Activated CD4-positive, CD25-positive, alpha-beta regulatory T cell (primary cell): ENCODE measurements at places on chromosomes 2 and 18.

- no peak for DNase-seq
These were observed 53.4 kb downstream of the ZNF638 start for GRCh38 chr2:71385012-71385411.

GRCh38 chr2:147297820-147298219 lies 547.0 kb upstream of the ACVR2A start:
- DNase-seq = no peak

- DNase-seq = no peak
These were observed 3.8 kb upstream of the GCC2 start for GRCh38 chr2:108444941-108445840.

DNA sequence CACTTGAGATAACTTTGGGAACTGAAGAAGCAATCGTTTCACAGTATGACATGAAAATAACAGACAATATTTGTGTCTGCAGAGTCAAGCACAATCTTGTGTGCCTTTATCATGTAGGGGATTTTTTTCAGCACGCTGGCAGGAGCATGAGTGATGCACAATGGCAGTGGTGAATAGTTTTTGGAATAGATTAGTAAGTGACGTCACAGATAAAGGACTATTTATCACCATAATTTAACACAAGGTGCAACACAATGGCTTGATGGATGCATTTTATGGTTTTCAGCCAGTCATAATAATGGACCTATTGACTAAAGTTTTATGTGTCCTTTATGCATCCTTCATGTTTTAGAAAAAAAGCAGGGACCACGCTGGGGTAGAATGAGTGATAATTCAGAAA lies 559.8 kb upstream of the FANCL start:
- no peak for DNase-seq

GRCh38 chr2:11652553-11652952 lies 17.4 kb downstream of the NTSR2 start:
- DNase-seq = no peak

GRCh38 chr2:195330513-195330956 lies 326.5 kb upstream of the SLC39A10 start:
- DNase-seq = no peak

GRCh38 chr2:156800065-156800653 lies 364.0 kb downstream of the GPD2 start:
- DNase-seq = no peak

GRCh38 chr2:234861841-234862735 lies 89.7 kb upstream of the SH3BP4 start:
- DNase-seq = no peak

- DNase-seq = no peak
These were observed 50.3 kb upstream of the RGPD4 start for GRCh38 chr2:107776362-107776761.

DNA sequence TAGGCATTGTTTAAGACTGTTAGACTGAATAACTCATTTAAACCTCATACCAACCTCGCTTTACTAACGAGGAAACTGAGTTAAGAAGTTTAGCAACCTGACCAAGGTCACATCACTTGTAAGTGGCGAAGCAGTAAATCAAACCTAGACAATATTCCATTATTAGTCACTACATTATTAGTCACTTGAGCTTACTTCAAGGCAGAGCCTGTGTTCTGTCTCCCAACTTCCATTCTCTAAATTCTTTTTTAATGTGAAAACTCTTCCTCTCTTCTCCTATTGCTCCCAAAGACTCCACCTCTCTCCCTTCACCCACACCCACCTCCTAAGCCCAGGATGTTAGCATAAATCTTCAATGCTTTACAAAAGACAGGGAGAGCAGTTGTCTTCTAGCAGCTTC lies 156.5 kb downstream of the ARL6IP6 start:
- DNase-seq = no peak

DNA sequence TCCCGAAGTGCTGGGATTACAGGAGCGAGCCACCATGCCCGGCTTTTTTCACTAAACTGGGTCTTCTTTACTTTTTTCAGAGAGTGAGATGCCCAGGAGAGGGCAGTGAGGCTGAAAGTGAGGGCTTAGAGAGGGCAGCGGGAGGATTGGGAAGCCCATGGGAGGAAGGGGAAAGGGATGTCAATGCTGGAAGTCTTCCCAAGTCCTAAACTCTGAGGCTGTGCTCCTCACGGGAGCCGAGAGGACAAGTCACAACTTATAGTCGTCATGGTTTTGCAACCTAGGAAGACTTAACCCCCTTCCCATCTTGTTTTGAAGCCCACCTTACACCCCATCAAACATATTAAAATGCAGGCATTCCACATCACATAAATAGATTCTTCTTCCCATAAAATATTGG lies 15.1 kb upstream of the MEP1B start:
- DNase-seq = no peak

DNA sequence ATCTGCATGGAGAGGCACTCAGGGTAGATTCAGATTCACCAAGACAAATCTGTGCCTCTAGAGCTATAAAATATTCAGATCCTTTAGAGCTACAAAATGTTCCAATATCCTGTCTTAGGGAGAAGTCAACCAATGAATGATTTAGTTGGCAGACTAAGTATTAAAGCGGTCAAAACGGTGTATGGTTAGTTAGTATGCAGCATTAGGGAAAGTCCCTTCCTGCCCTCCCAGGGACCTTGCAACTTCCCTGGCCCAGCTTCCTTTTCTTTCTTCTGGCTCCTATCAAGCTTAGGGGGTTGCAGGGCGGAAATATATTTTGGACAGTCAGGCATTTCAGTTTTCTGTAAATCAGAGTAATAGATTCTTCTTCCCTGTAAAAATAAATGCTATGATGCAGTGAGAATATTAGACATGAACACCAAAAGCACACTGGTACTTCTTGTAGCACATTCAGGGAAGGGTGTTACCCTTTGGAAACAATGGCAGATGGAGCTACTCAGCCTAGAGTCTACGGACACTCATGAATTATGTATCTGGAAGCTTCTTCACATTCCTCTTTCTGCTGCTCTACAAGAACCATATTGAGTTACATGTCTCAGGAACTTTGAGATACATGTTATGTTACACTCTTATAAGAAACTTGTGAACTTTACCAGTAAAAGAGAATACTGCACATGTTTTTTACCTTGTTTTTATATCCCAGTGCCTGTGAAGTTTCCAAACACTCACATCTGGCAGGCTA lies 45.7 kb downstream of the CCDC93 start:
- no peak for DNase-seq

GRCh38 chr2:3535794-3536681 lies 16.7 kb upstream of the ADI1 start:
- no peak for DNase-seq

- no peak for DNase-seq
These were observed 45.5 kb downstream of the AAK1 start for GRCh38 chr2:69597843-69598610.

DNA sequence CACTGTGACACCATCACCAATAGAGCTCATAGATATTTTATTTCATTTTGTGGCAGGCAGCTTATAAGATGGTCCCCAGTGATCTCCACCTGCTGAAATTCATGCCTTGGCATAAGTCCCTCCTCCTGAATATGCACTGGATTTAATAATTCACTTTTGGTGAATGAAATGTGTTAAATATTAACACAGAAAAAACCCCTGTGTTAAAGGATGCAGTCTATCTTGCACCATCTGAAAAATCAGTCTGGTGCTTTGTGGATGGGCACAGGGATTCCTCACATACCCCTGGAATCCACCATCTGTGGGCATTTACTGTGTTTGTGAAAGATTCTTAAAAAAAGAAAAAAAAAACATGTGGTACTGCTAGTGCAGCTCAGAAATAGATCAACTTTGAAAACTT lies 26.1 kb upstream of the WIPF1 start:
- DNase-seq = no peak

GRCh38 chr2:206289391-206289790 lies 14.9 kb downstream of the ZDBF2 start:
- DNase-seq = no peak

DNA sequence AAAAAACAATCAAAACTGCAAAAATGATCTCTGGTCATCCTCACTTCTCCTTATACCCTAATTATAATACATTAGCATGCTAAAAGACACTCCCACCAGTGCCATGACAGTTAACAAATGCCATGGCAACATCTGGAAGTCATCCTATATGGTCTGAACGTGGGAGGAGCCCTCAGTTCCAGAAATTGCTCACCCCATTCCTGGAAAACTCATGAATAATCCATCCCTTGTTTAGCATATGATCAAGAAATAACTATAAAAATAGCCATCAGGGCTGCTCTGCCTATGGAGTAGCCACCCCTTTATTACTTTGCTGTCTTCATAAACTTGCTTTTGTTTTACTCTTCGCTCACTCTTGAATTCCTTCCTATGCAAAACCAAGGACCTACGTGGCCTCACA lies 5.7 kb upstream of the C2orf80 start:
- DNase-seq = no peak

GRCh38 chr2:84963692-84964405 lies 7.1 kb upstream of the KCMF1 start:
- DNase-seq = no peak

DNA sequence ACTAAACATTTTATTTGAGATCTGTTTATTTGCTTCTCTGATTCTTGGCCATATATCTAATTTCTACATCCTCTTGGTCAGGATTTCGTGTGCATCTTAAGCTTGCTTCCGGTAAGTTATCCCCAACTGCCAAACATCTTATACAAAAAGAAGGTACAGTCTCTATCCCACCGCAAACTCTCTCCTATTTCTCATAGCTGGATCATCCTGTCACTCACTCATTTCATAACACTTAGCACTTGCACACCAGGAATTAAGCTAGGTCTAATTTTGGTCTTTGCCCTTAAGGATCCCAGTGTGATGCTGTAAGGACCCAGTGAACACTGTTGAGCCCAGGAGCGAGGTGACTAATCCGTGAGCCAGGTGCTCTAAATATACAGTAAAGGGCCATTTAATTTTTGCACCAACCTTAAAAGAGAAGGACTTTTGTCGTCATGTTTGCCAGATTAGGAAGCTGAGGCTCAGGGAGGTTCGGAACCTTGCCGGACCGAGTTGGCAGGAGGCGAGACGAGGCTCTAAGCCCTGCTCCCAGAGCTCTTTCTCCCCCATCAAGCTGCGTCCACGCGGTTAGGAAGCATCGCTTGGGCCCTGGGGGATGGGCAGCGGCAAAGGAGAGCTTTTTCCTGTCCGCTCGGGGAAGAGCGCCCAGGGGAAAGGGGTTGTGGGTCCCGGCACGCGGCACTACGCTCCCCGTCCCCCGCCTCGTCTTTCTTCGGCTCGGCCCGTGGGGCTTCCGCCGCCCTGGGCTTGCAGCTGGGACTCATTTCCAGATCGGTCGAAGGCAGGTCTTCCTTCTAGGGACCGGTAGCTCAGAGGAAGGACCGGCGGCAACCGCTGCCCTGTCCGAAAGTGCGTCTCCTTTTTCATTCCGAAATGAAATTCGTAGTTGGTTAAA lies 4.1 kb upstream of the ITPRIPL1 start:
- DNase-seq = no peak

GRCh38 chr2:109690822-109691541 lies 76.8 kb downstream of the SOWAHC start:
- no peak for DNase-seq

DNA sequence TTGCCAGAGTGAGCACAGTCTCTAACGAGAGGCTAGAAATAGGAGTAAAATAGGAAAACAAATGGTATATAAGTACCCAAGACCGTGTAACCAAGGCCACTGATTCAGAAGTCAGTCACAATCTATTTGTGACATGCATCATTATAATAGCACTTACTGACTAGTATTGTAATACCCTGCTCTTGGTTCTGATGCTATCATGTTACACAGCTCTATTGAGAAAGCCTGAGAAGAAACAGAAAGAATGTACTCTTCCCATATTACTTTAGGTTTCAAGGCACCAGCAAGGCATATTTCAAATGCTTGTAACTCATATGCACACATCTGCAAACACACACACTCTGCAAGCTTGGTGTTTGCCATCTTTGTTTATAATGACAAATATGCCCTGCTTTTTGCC lies 746.4 kb downstream of the SLC4A3 start:
- no peak for DNase-seq

DNA sequence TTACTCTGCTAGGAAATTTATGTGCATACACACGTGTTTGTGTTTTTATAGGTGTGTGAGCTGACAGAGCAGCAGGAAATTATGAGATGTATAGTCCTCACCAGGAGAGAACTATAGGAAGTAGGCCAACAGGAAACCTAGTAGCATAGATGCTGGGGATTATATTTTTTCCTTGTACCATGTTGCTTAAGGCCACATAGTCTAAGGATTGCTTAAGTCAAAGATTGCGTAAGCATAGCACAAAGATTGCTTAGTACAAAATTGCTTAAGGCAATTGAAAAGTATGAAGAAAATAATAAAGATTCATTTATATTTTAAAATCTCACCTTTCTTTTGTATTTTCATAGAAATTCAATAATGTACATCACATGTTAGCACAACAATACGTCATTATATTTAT lies 18.7 kb upstream of the CCDC102B start:
- no peak for DNase-seq
